ENCODE measurements at places on chromosomes 1 and 21.
A peak's percentile ranks its signal among the peaks of the same experiment; 100 is the strongest.

DNA sequence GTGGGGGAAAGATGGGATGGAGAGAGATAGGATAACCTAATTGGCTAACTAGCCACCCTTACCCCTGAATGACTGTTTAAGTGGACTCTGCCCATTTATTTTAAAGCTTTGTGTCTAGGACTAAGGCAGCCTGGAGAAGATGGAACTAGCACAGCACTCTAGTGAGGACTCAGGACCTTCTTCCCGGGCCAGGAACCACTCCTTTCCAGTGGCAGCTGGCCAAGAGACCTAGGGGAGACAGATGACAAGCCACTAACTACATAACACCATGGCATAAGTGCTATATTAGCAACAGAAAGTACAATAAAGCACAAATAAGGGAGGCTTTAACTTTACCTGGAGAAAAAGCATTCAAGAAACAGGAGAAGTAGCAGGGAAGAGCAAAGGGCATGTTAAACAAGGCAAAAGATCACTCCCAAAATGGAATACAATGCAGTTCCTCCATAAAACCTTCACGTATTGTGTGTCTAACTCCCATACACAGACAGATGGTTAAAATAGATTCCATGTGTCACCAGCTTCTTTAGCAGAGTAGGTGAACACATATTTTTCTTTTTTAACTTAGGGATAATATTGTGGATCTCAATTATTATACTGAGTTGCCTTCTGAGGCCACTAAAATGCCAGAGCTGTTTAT is 20.6 kb downstream of the CLCA1 start:
- no peak for DNase-seq

- DNase-seq, result no peak
These were observed 58.5 kb upstream of the SH3GLB1 start for GRCh38 chr1:86645851-86646250.

GRCh38 chr1:152125834-152126443 is 10.7 kb upstream of the TCHH start:
- no peak for DNase-seq

GRCh38 chr1:235661568-235661967 is 12.0 kb upstream of the GNG4 start:
- DNase-seq, result no peak

GRCh38 chr1:25798666-25799351 is 1.2 kb upstream of the SELENON start:
- no peak for DNase-seq

- DNase-seq, result no peak
These were observed 369.6 kb upstream of the ADGRL2 start for GRCh38 chr1:81430955-81431623.

- no peak for DNase-seq
These were observed 48.6 kb upstream of the LRRC52 start for GRCh38 chr1:165494949-165495857.

GRCh38 chr21:36125512-36126207 is 9.2 kb upstream of the CBR3 start:
- DNase-seq, result no peak

DNA sequence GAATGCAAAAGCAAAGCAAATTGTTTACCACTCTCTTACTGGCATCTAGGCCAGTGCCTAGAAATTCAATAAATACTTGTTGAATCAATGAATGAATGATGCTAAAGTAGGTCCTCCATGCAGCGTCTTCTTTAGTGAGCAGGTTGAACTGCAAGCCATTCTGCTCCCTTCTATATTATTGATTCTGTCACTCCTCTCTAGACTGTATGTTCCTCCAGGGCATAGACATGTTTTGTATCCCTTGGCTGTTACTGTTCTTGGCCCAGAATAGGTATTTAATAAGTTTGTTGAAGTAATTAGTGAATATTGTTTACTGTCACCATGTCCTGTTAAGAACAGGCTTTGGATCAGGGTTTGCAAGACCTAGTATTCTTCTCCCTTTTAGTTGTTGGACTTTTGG is 43.7 kb downstream of the OSBPL9 start:
- no peak for DNase-seq

DNA sequence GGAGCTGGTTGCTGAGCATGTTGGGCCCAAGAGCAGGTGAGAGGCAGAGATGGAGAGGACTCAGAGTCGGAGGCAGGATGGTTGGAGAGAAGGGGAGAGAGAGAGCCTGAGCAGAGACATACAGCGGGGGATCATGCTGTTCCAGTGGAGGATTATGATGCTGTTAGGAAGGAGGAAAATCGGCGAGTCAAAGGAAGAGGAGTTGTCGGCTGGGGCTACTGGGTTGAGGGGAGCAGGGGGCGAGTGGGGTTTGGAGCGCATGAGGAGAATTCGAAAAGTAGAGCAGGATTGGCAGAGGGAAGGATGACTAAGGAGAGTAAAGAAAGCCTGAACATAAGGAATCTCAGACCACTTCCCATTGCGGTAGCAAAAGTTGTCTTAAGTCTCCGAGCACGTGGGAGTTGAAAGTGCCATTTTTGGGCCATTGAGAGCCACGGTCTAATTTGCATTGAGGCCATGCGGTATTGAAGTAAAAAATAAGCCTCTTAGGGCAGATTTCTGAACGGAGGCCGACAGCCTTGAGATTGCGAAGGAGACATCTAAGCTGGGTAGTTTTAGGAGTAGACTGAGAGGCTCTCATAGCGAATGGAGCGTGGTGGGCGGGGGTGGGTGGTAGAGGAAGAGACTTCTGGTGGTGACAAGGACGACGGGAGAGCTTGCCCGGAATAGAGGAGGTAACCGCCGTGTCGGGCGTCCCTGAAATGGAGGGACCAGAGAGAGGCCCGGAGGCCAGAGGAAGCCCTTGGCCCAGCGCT is 140.4 kb upstream of the ETV3 start:
- DNase-seq, result no peak

DNA sequence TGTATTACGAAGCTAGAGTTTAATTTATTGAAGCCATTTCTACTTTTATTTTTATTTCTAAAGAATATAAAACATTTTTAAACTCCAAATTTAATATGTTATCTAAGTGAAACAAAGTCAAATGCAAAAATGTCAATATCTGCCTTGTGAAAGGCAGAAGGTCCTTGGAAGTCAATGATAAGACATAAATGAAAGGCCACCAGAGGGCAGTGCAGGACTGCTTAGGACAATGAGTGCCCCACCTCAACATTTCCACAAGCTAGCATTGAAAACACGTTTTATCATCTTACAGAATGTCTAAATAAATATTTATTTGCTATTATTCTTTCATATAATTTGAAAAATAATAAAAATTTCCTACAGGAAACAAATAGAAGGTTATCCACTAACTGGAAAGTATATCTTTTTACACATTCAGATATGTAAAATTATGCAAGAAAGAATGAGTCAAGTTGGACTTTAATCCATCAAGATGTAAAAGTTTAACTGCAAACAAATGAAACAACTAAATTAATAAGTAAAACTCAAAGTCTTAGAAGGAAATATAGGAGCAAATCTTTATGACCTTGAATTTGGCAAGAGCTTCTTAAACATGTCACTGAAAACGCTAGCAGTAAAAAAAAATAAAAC is 140.1 kb upstream of the FMN2 start:
- DNase-seq, result peak; percentile 3

GRCh38 chr1:33322109-33322508 is 1.2 kb upstream of the A3GALT2 start:
- no peak for DNase-seq

- DNase-seq, result no peak
These were observed 7.5 kb downstream of the RNF223 start for GRCh38 chr1:1066403-1067283.

GRCh38 chr1:69126796-69127195 is 440.9 kb upstream of the LRRC7 start:
- no peak for DNase-seq

GRCh38 chr1:210250998-210251679 is 18.5 kb downstream of the SERTAD4 start:
- DNase-seq, result no peak

GRCh38 chr1:6475381-6476133 is 9.6 kb upstream of the TNFRSF25 start:
- peak; percentile 76 for DNase-seq

- DNase-seq, result no peak
These were observed 214.6 kb downstream of the DUSP10 start for GRCh38 chr1:221527302-221527701.

DNA sequence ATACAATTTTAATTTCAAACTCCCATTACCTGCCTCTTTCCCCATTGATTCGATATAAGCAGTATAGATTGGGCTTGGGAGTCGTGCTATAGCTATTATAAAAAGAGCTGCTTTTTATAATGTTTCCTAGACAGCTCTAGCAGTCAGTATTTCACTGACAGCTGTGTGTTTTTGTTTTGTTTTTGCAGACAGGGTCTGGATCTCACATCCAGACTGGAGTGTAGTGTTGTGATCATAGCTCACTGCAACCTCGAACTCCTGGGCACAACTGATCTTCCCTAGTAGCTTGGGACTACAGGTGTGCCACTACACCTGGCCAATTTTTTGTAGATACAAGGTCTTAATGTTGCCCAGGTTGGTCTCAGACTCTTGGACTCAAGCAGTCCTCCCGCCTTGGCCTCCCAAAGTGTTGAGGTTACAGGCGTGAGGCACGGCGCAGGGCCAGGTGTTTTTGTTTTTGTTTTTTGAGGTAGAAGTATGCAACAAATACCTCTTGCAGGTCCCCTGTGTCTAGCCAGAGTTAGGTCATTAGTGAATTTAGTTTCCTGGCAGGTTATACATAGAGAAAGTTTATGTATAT is 1.7 kb downstream of the NASP start:
- DNase-seq, result no peak

GRCh38 chr1:154479764-154480421 is 22.1 kb upstream of the TDRD10 start:
- DNase-seq, result peak; percentile 24

GRCh38 chr1:7805460-7805859 is 21.4 kb downstream of the PER3 start:
- DNase-seq, result no peak

DNA sequence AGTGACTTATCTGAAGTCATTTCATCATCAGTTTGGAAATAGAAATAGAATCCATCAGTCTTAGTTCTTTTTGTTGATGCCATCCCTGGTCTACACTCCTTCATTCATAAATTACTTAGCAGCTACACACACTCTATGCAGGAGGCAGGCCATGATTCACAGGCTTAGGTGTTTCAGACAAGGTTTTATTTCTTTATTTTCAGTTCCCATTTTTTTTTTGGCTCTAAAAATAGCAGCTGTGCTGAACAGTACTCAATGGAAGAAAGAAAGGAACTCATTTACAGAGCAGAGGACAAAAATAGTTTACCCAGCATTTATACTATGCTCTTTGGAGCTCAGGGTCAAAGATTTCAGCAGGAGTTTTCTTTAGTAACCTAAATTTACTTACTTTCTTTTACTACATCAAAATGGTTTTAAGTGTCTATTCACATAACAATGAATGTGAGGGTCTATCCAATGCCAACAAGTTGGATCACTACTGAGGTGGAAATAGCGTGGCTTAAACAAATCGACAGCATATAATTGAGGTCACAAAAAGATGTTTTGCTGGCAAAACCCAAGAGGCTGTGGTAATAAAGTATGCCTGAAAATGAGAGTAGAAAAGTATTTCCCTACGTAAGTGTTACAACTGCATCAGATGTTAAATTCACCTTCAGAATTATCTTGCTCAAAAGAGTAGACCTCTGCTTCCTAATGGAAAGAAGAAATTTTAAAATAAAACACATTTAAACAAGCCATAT is 7.7 kb downstream of the KRTAP19-8 start:
- DNase-seq, result no peak

- DNase-seq, result no peak
These were observed 3.8 kb downstream of the PDPN start for GRCh38 chr1:13587256-13588030.

GRCh38 chr1:212690816-212691403 is 8.7 kb downstream of the BATF3 start:
- DNase-seq, result no peak

DNA sequence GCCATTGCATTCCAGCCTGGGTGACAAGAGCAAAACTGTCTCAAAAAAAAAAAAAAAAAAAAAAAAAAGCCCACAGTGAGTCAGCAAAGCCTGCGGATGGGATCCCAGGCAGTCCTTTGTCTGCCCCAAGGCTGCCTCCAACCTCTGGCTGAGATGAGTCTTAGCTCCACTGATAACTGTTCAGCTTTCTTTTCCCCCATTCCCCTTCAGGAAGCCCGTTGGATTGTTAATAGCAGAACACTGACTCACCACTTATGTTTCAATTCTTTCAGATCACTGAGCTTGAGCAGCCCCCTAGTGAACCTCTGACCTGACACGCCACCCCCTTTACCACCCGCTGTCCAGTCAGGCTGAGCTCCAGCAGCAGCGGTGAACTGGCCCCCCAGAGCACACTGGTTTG is 57.5 kb downstream of the ERG start:
- DNase-seq, result no peak

DNA sequence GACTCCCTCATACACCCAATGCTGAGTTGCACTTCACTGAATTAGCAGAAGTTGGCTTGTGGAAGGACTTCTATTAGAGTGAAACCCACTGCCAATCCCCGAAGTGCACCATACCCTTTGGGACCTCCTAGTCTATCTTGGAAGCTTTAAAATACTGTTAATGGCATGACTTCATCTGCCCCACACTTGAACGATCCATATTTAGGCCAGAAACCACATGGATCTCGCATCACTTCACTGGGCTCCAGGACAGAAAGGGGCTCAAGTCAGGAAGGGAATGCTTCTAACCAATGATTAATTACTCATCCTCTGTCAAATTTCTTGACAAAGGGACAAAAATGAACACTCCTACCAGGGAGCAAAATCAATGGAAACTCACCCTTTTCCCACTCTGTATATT is 69.1 kb downstream of the BCAR3 start:
- no peak for DNase-seq

- DNase-seq, result no peak
These were observed 105.7 kb upstream of the KCNJ15 start for GRCh38 chr21:38151021-38151645.

DNA sequence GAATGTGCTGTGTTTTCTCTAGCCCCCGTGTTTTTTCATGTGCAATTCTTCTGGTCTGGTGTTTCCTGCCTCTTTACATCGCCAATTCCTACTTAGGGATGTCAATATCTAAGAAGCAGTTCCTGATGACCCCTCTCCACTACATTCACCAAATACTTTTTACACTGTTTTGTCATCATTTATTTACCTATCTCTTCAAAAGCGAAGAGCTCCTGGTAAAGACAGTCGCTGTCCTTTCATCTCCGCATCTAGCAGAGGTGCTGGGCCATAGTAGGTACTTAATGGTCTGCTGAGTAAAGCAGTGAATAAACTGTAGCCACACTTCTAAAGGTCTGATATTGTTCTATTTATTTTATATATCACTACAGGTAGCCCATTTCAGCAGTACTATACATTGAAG is 43.0 kb downstream of the LYST start:
- DNase-seq, result no peak

GRCh38 chr1:112462953-112463279 is 45.8 kb upstream of the WNT2B start:
- DNase-seq, result no peak

- DNase-seq, result peak; percentile 5
These were observed 36.7 kb upstream of the FAM163A start for GRCh38 chr1:179706339-179706941.

GRCh38 chr21:31566064-31566463 is 93.4 kb upstream of the SOD1 start:
- DNase-seq, result no peak

GRCh38 chr1:112707221-112708001 is 484 bp upstream of the RHOC start:
- DNase-seq, result no peak

GRCh38 chr1:204127597-204128242 is 24.1 kb downstream of the ETNK2 start:
- DNase-seq, result no peak

Measured in stimulated activated CD4-positive, alpha-beta T cell treated with anti-CD3 and anti-CD28 coated beads, TNF-alpha, amount 100 ng/mL, for 4 hours (primary cell).